ENCODE measurements at places on chromosomes 13 and 19.

- no peak for DNase-seq
Measured at GRCh38 chr19:2426611-2427428, 566 bp downstream of the TIMM13 start.

- DNase-seq = no peak
Measured at GRCh38 chr19:28034936-28035335, 1178.0 kb downstream of the UQCRFS1 start.

DNA sequence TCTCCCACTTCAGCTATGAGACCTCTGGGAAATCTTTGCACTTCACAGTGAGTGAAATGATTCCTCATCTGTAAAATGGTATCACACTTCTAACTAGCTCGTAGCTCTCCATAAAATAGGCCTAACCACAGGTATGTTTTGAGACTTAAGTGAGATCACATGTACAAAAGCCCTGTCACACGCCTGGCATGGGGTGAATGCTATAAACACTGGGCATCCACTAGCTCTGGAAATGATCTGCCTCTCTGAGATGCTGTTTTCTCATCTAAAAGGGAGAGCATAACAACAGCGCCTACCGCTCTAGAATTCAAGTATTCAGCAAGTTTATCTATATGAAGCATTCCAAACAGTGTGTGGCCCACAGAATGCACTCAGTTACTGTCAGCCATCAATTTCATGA is 2.2 kb downstream of the AKT2 start:
- no peak for DNase-seq

- peak; percentile 45 for DNase-seq
Measured at GRCh38 chr13:102402290-102402689, 442 bp upstream of the FGF14 start.

GRCh38 chr13:79393564-79394249 is 12.3 kb downstream of the RBM26 start:
- peak; percentile 50 for DNase-seq

- DNase-seq = no peak
Measured at GRCh38 chr13:62299988-62300387, 884.3 kb upstream of the PCDH20 start.

DNA sequence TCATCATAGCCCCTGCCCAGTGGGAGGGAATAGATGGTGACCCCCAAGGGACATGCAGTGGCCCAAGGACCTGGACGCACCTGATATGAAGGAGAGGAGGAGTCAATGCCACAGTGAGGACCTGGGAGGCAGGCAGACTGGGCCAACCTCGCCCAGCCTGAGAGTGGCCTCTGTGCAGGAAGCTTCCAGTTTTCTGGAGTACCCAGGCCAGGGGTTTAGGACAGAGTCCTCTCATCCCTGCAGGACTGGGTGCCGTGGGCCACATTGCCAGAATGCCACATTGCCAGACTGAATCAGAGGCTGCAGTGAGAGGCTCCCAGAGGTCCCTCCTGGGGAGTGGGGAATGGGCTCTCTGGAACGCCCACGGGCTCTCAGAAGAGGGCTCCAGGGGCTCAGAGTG is 82.9 kb upstream of the VSTM2B start:
- no peak for DNase-seq

DNA sequence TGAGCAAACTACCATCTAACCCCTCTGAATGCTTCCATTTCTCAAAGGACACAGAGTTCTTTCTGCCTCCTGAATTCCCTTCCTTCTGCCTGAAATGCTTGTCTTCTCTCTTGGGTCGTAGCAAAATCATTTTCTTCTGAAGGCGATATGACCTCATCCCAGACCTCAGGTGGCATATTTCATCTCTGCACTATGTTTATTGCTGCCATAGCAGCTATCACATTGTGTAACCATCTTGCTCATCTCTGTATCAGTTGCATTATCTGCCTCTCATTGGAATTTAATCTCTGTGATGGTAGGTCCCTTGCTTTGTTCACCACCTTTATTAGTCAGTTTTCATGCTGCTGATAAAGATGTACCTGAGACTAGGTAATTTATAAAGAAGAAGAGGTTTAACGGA is 32.5 kb upstream of the RAP2A start:
- no peak for DNase-seq

GRCh38 chr19:28297036-28297435 is 915.9 kb downstream of the UQCRFS1 start:
- DNase-seq = no peak

GRCh38 chr19:47469719-47470118 is 2.0 kb downstream of the SLC8A2 start:
- DNase-seq = no peak

DNA sequence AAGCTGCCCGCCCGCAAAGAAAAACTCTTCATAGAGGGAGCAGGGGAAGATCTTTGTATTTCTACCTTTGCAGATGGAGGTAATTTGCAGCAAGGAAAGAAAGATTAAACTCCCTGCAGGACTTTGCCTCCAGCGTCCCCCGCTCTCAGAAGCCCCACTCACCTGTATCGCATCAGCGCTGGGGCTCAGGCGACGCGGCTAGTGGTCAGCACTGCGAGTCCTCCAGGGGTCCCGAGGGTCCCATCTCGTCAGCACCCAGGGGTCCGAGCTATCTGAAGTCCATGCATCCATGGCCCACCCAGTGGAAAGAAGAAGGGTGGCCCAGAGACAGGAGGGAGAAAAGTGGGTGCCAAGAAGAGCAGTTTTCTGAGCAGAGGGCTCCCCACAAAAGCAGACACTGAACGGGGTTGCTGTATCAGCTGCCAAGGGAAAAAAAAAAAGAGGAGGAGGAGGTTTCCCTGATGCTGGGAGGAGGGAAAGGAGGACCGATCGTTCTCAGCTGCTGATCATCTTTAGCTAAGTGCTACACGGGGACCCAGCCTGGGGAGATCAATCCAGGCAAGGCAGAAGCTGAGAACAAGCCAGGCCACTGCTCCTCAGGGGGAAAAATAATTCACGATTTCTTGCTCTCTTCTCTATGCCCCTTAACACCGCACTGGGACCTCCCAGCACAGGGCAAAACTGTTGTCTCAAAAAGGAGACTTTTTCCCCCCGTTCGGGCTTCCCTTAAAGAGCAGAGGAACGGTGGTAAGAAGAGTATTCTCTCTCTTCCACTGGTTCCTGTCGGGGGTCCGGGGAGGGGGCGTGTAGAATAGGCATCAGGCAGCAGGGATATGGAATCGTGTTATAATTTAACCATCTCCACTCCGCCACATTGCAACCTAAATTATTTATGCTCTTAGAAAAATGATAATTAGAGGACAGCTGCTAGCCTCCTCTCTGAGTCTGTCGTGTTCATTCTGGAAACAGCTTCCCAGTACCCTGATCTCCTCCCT is 117.7 kb upstream of the CACNA1A start:
- no peak for DNase-seq

GRCh38 chr13:41780715-41781706 is 179.9 kb downstream of the VWA8 start:
- DNase-seq = no peak

- no peak for DNase-seq
Measured at GRCh38 chr19:5908773-5909442, 4.2 kb downstream of the VMAC start.

DNA sequence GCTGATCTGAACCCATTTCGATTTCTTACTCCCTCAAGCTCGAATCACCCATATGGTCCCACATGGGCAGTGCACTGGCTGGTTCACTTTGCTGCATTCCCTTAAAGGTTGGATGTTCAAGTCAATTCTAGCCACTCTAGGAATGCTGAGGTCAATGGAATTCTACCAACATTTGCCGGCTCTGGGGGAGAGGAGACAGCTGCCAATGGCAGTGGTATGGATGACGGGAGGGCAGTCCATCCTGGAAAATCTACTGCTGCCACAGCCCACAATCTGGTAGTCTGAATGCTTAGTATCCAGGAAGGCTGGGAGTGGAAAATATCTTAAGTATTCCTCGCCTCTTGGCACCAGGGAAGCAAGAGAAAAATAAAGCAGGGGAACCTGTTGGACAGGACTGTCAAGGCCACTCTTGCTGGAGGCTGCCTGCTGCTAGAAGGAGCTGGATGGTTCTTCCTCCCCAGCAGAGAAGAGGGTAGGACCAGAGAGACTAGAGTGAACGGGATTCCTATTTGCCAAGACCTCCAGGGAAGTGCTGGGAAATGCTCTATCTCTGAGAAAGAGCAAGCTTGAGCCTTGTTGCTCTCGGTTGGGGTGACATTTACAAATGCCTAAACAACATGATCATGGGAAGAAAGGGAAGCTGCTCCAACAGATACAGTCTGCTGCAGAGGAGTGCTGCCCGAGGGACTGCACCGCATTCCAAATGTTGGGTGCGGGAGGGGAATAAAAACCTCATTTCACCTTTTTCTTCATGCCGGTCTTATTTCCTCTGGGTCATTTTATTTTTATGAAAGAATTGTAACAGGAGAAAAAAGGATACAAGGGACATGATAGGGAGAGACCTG is 20.7 kb upstream of the HMGB1 start:
- DNase-seq = no peak

DNA sequence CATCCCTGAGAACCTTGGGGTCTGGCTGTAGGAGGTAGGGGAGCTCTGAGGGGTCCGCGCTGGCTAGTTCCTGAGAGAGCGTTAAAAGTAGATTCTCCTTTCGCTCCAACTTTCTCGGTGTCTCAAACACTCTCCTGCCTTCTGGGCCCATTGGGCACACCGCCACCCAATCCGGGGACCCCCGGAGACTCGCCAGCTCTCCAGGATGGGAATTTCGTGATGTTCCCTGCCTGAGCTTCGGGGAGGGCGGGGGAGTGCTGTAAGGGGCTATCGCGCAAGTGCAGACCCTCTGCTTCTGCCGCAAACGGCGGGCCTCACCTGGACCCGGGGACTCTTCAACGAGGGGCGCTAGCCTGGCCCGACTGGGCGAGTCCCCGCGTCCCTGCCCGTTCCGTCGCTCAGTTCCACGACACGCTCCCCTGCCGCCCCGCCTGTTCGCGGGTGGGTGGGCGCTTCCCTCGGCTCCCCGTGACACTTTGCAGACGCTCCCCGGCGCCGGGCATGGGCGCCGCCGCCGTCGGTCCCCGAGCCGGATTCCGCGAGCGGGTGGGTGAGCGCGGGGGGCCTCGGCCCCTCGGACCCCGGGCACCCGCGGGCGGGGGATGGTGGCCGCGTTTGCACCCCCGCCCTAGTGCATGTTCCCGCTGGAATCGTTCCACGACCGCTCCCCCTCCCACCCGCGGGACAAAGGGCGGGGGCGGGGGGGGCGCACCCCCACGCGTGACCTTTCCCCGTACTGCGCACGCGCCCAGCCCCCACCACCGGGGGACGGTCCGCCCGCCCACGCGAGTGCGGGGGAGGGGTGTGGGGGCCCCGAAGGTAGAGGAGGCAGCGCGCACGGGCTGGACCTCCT is at the start of gene CCDC106:
Gene CCDC106 (plus strand): TSS at position 481 of the 853 bp plus-strand sequence. CDS start 835 bp downstream, outside the sequence.
- peak; percentile 72 for DNase-seq

DNA sequence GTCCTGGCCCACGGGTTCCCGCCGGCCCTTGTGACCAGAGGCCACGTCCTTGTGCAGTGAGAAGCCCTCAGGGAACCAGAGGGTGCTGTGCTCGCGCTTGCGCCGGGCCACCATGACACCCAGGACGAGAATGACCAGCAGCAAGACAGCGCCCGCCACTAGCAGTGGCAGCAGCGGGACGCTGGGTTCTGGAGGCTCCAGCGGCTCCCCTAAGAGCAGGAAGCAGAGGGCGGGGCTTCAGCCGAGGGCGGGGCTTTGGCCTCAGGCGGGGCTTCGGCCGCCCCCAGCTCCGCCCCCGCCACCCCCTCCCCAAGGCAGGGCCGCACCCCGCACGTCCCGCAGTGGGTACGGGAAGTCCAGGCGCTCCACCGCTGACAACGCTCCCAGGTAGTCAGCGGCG is 30.4 kb downstream of the NOTCH3 start:
- no peak for DNase-seq

DNA sequence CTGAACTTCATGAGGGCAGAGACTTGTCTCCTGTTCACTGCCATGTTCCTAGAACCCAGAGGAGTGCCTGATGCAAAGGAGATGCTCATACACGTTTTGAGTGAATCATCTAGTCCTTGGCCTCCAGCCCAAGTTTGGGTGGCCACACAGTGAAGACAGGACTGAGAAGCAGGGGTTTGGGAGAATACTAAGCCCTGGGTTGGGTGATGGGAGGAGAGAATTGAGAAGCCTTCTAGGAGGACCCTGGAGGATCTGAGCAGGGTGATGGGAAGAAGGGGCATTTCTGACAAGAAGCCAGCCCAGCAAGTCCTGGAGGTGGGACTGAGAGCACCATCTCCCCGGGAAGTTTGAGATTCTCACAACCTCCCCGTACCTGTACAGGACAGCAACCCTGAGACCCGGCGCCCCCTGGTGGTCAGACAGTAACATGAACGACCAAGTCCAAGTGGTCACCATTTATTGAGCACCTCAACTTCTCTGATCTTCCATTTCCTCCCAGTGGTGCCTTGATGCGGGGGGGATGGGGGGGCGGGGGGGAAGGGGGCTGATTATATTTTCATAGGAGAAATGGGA is 11.0 kb downstream of the CTU1 start:
- DNase-seq = peak; percentile 82

DNA sequence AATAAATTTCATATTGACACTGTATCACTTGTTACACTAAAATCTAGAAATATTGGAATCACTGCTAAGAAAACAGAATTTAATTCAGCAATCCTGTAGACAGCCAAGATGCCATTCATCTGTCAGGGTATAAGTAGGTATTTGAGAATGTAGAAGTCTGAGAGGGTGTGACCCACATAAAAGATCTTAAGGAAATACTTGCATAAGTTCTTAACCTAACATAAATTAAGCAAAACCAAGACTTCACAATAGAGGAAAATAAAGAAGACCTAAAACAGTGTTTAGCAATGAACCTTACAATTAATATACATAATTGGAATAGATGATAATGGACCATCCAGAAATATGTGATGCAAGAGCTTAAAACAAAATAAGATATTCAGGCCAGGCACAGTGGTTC is 636.2 kb downstream of the TBC1D4 start:
- no peak for DNase-seq

GRCh38 chr13:35876601-35877000 is 254.6 kb downstream of the DCLK1 start:
- DNase-seq = no peak

- peak; percentile 49 for DNase-seq
Measured at GRCh38 chr19:18848878-18849661, 17.3 kb downstream of the UPF1 start.

GRCh38 chr19:10936661-10937084 is 8.1 kb downstream of the TIMM29 start:
- DNase-seq = peak; percentile 49

DNA sequence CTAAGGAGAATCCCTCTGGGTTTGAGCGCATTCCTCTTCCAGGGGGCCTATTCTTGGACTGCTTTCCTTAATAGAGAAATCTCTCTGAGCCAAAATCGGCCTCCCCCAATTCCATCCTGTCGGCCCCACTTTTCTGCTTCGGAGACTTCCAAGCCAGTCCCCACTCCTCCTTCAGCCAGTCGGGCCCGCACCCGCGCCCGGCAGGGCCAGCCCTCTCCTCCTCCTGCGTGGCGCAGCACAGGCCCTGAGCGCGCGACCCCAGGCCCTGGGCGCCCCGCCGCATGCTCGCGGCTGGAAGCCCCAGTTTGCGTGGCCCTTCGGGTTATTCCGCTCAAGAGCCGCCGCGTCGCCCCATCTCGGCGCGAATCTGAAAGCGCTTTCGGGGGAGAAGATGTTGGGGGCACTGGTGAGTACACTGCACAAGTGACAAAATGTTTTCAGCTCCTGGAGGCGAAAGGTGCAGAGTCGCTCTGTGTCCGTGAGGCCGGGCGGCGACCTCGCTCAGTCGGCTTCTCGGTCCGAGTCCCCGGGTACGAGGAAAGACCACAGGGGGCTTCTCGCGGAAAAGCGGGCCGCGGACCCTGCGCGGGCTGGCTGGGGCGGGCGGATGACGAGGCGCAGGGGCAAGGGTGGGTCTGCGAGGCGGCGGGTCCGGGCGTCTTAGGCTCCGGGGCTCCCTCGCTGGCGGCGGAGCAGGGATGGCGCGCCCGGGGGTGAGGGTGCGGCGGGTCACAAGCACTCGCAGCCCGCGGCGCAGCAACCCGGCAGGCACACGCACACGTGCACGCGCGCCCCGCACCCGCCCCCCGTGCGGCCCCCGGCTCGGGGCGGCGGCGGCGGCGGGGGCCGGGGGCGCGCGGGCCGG is at the start of gene IL17D:
Gene IL17D (plus strand): TSS at position 785 of the 865 bp plus-strand sequence. CDS start 303 bp downstream, outside the sequence.
- DNase-seq = peak; percentile 63
